ENCODE measurements at places on chromosomes 12 and 14. TPM values are rescaled to one million over a fixed set of nuclear protein-coding genes. Genes with fewer than 3 reads are reported as not detected.

The IL23A gene
- total RNA-seq = not detected

The RGS6 gene
- total RNA-seq = not detected

DNA sequence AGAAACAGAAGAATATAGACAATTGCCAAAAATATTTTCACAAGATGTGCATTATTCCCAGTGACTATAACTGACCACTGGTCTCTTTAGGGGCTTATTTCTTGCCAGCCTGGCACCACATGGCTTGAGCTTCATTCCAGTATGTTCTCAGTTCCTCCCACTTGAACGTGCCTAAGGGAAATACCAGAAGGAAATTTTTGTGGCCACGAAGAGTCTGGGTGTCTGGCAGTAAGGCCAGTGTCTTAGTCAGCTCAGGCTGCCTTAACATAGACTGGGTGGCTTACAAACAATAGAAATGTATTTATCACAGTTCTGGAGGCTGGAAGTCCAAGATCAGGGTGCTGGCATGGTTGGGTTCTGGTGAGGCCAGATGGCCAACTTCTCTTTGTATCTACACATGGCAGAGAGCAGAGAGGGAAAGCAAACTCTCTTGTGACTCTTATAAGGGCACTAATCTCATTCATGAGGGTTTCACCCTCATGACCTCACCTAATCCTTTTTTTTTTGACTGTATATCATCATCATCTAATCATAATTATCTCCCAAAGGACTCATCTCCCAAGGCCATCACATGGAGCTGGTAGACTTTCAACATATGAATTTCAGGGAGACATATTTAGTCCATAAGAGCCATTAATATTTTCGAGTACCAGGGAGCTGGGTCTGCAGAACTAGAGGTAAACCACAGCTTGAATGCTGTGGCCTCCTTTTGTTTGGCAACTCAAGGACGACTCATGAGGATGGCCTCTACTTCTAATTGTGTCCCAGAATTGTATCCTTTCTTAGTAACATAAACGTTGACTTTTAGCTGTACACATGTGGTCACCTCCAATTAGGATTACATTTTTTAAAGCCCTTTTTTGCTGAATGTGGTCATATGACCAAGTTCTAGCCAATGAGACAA, 5.1 kb upstream of the SMOC1 start:
- no peak for DNase-seq

DNA sequence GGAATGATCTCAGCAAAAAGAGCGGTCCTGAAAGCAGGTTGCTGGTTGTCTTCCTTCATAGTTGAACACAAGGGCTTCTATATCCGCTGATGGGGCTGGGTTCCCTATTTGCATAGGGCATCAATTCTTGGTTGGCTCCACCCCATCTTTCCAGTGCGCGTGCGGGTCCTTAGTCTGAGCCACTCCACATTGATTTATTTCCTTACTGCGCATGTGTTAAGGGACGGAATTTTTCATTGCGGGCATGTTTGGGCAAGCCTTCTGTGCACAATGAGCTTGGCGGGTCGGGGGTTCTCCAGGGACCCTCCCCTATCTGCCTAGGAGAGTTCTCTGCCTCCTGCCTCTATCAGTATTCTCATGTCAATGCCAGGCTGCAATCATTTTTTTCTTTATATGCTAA, 21.2 kb upstream of the DLGAP5 start:
- DNase-seq = no peak

DNA sequence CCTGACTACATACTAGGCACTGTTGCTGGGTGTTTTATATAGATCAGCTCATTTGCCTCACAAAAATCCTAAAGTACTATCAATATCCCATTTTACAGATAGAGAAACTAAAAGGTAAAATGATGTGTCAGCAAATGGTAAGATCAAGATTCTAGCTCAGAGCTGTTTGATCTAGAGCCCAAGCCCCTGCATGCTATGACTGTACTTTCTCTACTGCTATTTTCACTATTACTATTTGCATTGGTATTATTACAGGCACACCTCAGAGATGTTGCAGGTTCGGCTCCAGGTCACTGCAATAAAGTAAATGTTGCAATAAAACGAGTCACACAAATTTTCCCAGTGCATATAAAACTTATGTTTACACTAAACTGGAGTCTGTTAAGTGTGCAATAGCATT, 10.9 kb downstream of the ISCU start:
- DNase-seq = no peak
